AG04449 (cell line): ENCODE measurements at places on chromosomes 11 and 22.
A peak's percentile ranks its signal among the peaks of the same experiment; 100 is the strongest.

- no peak for DNase-seq
These were observed 230.2 kb upstream of the B3GAT1 start for GRCh38 chr11:134642206-134642605.

- DNase-seq, result no peak
These were observed 162.1 kb downstream of the LDLRAD3 start for GRCh38 chr11:36105743-36106581.

- no peak for DNase-seq
These were observed 14.4 kb downstream of the POU2AF2 start for GRCh38 chr11:111259896-111260295.

DNA sequence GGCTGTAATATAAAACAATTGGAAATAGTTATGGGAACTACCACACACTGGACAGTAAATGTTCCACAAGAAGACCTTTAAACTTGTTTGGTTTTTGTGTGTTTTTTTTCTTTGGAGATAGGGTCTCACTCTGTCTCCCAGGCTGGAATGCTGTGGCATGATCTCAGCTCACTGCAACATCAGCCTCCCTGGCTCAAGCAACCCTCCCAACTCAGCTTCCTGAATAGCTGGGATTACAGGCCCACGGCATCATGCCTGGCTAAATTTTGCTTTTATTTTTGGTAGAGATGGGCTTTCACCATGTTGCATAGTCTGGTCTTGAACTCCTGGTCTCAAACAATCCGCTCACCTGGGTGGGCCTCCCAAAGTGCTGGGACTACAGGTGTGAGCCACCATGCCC, 121.0 kb downstream of the MPPED2 start:
- no peak for DNase-seq

- peak; percentile 52 for DNase-seq
These were observed 77.6 kb downstream of the PACSIN2 start for GRCh38 chr22:42937164-42937843.

DNA sequence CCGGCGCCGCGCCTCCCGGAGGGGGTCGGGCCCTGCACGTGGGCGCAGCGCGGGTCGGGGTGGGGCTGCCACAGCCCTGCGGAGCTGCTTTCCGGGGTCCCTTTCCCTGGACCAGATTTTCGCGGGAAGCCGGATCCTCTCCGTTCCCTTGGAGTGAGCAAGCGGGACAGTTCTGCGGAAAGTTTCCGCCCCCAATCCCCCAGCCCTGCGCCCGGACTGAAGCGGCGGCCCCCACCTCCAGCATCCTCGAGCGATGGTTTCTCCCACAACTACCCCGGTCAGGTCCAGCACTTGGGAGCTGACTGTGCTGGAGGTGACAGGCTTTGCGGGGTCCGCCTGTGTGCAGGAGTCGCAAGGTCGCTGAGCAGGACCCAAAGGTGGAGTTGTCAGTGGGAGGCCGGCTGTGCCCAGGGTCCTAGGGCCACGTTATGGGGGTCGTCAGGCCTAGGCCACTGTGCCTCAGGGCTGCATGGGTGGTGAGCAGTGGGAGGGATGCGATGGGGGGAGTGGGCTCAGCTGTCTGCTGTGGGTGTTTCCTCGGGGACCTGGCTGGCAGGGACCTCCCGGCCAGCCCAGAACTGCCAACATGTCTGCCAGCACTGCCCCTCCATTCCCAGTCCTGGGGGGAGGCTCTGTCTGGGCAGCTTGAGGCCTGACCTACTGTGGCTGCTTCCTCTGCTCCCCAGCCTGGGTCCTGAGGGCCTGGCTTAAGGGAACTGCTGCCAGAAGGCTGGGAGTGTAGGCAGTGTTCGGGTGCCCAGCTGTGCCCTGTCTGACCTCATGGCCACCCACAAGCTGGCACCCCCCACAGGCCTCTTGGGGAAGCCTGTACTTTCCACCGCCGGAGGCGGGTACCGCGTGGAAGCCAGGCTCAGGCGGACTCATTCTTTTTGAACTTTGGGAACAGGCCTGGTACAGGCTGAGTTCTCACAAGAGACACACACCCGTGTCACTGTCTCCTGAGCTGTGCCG, 726 bp downstream of the ST3GAL4 start:
- no peak for DNase-seq

DNA sequence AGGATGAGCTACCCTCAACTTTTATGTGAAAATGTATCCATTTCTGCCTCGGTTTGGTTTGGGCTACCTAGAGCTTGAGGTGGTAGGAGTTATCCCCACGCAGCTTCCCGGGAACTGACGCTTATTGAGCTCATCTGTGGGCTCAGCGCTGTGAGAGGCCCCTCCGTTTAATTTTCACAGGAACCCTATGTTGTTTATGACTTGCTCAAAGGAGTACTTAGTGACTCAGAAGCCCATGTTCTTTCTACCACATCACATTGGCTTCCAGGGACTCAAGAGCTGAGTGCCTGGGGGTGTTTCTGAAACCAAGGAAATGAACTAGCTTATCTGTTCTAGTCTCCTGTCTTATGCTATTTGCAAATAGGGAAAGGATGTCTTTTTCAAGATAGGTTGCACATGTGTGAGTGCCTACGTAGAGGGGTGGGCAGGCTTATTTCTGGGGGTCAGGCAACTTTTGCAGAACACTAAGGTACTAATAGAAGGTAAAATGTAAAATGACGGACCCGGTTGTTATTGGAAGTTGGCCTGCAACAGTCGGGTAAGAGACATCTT, 40.5 kb downstream of the MICAL2 start:
- DNase-seq, result no peak

GRCh38 chr11:102664001-102664752, 39.0 kb upstream of the MMP20 start:
- no peak for DNase-seq
